ENCODE measurements at places on chromosomes 16 and 17. TPM values are rescaled to one million over a fixed set of nuclear protein-coding genes. Genes with fewer than 3 reads are reported as not detected.

ZFPM1 gene
- total RNA-seq = 15.5 TPM

WNT3 gene
- not detected for total RNA-seq

ABCA3 gene
- 7.0 TPM for total RNA-seq

PRSS33 gene
- 0.15 TPM for total RNA-seq

PRKCB gene
- 98.2 TPM for total RNA-seq

RHBDL1 gene
- total RNA-seq = 0.44 TPM

DBNDD1 gene
- 0.18 TPM for total RNA-seq

NOG gene
- 0.73 TPM for total RNA-seq

FAM171A2 gene
- 0.35 TPM for total RNA-seq

CIAPIN1 gene
- total RNA-seq = 81.1 TPM

KCNH6 gene
- total RNA-seq = not detected

C17orf78 gene
- total RNA-seq = not detected

EME1 gene
- 23.6 TPM for total RNA-seq

STX8 gene
- total RNA-seq = 64.8 TPM

STH gene
- total RNA-seq = not detected

FBF1 gene
- 22.6 TPM for total RNA-seq

ADAP2 gene
- total RNA-seq = 2.3 TPM

FAM234A gene
- 26.1 TPM for total RNA-seq

PRR29 gene
- 0.24 TPM for total RNA-seq

YBX2 gene
- 0.07 TPM for total RNA-seq

SLC5A10 gene
- total RNA-seq = not detected

KRT14 gene
- not detected for total RNA-seq

SLFN14 gene
- total RNA-seq = 0.16 TPM

CDC6 gene
- 107 TPM for total RNA-seq

NUPR1 gene
- not detected for total RNA-seq

CDH13 gene
- total RNA-seq = not detected

QPRT gene
- total RNA-seq = 3.5 TPM

SDK2 gene
- total RNA-seq = 0.44 TPM

DNAI2 gene
- 0.37 TPM for total RNA-seq

Data from CD8-positive, alpha-beta memory T cell (primary cell).